T1000 (cell line): ENCODE measurements at places on chromosomes 11 and 22.

DNA sequence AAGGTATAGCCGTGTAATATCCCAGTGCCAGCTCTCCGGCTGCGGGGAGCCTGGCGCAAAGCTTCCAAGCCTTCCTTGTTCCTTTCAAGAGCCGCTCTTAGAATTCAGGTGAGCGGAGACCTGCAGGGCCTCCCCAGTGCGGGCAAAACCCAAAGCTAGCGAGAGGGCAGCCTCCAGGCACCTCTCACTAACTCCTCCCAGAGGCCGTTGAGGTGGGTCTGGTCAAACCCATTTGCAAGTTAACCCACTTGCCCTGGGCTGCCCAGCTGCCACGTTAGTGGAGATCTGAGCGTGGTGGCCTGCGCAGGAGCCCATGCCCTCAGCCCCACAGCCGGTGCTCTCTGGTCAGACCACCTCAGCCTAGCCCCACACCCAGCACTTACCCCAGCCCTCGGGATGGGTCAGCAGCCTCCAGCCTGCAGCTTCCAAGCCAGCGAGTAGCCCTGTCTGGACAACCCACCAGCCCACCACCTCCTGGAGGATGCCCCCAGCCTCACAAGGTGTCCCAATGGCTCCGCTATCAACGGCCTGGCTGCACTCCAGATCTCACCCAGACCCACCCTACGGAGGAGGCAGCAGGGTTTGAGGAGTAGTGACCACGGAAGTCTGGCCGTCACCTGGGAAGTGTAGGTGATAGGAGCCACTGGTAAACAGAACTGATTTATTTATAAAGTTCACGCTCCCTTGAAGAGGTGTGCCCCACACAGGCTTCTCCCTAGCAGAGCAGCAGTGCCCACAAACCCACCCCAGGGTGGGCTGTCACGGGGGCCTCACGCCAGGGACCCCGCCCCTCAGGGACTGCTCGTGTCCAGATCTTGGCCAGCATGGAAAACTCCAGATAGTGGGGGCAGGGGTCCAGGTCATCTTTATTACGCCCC is 2.3 kb downstream of the ASCL2 start:
- DNase-seq = no peak

DNA sequence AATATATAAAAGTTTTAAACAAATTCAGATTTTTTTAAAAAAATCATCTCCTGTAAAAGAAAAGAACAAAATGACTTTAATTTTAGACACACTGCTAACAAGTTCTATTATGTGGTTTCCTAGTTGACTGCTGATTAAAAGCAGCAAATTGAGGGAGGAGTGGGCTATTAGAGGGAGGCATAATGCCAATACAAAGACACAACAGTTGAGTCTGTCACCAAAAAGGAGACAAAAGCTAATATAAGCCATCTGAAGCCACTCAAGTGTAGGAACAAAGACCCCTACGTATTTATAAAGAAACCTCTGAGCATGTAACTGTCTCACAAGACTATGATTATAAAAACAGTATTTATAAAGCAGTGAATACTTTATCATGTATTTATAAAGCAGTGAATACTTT is 28.6 kb downstream of the TMEM123 start:
- no peak for DNase-seq

- no peak for DNase-seq
These were observed 126.1 kb upstream of the SLC5A12 start for GRCh38 chr11:26847977-26848376.

- no peak for DNase-seq
These were observed 190.4 kb downstream of the MN1 start for GRCh38 chr22:27610863-27611786.

GRCh38 chr11:112706863-112707262 is 254.4 kb upstream of the NCAM1 start:
- DNase-seq = no peak

DNA sequence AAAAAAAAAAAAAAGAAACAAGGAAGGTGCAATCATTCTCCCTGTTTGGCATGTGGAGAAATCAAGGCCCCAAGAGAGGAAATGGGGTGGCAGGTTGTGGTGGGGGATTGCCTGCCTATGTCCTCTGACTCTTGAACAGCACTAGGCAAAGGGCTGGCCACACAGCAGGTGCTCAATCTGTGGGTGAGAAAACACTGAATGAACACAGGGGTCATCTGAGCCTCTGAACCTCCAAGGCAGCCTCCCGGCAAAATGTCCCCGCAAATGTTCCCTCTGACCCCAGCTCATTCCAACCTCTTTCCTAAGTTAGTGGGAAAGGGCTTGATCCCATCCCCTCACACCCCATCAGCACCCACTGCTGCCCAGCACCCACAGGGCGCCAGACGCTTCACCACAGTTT is 4.6 kb downstream of the PLA2G6 start:
- no peak for DNase-seq

GRCh38 chr22:20264614-20265452 is 3.3 kb downstream of the RTN4R start:
- DNase-seq = no peak

DNA sequence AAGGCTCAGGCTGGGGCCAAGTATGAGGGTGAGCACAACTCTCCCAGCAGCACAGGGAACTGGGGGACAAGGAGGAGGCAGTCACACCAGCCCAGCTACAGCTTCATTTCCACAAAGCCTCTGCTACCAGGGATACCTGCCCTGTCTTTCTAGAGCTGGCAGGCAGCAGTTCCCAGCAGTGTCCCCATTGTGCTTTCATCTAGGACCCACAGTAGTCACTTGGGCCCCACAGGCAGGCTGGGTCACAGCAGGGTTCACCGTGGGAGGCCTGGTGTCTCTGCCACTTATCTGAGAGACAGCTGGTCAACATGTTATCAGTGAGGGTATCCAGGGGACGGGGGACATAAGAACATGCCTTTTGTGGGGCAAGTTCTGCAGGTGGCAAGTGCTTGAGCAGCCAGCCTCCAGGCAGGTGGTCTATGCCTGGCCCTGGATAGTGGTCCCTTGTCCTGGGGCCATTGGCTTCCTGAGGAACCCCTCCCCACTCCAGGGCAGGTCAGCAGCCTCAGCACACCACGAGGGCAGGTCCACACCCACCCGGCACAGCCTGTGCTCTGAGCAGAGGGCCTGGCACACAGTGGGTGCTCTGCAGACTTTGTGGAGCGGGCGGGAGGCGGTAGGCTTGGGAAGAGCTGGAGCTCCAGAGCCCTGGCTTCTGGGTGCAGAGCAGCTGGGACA is 29.9 kb downstream of the GNAZ start:
- DNase-seq = no peak

- DNase-seq = no peak
These were observed 14.2 kb downstream of the ARRB1 start for GRCh38 chr11:75337195-75337654.

- DNase-seq = no peak
These were observed 7.4 kb downstream of the COMMD9 start for GRCh38 chr11:36281850-36282249.

GRCh38 chr11:96015906-96016565 is 92.1 kb upstream of the MTMR2 start:
- no peak for DNase-seq

- no peak for DNase-seq
These were observed 222.2 kb downstream of the C11orf87 start for GRCh38 chr11:109644152-109644551.

DNA sequence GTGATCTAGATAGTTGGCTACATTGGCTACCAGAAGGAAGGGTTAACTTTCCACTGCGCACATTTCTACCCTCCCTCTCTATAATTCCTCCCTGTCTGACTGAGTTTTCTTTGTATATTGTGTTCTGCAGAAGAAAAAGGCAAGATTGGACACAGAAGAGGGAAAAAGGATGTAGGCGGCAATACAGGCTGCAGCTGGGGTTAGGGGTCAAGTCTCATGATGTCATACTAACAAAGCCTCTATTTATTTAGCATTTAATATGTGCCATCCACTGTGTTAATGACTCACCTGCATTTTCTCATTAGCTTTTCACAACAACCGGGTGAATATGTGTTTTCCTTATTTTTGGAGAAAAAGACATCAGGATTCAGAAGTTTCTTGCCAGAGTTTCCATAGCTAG is 2.0 kb downstream of the FAM83F start:
- no peak for DNase-seq

GRCh38 chr22:38314051-38314932 is 2.9 kb downstream of the CSNK1E start:
- no peak for DNase-seq

DNA sequence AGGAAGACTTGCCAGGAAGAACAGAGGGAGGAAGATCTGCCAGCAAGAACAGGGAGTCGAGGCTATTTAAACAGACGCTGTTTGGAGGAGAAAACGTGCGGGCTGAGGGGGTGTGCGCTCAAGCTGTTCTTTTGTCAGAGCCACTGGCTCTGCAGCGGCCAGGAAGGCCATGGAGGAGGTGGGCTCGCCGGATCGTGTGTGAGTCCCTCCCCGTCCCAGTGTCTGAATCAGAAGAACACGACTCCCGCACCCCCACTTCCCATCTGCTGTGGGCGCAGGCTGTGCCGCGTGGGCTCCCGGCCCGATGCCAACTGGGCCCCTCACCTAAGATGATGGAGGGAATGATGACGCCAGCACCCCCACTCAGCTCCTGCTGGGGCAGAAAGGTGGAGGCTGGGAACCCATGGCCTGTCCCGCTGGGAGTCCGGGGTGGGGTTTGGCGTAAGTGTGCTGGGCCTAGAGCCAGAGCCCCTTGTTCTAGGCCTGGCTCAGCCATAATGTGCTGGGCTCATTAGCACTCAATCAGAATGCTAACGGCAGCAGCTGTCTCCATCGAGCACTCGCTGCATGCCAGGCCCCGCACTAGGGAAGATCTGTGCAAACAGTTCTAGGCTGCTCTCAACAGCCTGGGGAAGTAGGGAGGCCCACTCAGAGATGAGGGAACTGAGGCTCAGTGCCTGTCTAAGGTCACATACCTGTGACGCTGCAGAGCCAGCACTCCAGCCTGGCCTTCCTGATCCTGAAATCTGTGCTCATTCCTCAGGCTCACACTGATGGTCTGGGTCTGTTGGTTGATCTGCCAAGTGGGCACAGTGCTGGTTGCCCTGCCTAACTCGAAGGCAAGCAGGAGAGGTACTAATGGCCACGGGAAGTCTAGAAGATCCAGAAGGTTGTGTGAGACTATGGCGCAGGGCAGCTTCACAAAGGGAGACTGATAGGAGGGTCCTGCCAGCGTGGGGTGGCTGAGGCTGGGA is 11.5 kb downstream of the NPTXR start:
- DNase-seq = no peak

DNA sequence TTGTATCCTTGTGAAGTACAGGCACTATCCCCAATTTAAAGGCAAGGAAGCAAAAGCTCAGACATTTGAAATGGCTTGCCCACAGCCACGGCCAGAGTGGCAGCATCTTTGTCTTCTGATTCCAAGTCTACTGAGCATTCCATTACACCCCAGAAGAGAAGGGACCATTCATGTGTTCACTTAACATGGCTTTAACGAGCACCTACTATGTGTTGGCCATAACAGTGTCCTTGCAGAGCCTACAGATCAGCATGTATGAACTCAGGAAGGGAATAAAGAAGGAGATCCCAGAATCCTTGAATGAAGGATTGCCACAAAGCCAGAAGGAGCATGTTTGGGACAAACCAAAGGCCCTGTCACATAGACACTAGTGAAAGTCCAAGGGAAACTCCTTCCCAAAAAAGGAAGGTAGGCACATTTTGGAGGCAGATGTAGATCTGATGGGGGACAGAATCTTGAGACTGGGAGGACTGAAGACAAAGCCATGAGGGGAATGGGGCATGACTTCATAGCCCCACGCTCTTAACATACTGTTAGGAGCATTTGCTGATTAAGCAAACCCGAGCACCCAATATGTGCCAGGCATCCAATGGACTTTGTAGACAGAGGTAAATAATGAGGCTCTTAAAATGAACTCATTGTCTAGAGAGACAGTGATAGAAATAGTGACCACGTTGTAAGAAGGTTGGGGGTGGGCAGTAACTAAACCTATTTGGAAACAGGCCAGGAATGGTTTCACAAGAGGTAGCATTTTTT is 54.9 kb downstream of the P4HA3 start:
- no peak for DNase-seq

DNA sequence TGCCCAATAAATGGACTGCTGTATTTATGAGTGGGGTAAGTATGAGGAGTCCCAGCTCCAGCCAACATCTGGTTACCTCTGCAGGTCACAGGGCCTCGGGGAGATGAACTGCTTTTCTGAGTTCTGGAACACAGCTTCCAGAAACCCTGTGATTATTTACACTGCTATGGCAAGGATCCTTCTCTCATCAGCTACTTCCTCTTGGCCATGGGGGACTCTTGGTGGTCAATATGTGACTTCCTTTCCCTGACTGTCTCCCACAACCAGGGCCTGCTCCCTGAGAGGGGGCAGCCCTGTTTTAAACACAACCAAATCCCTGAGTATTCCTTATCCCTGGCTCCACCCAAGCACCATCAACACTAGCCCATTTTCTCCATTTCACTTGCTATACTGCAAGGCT is 10.0 kb downstream of the RHOG start:
- DNase-seq = no peak

DNA sequence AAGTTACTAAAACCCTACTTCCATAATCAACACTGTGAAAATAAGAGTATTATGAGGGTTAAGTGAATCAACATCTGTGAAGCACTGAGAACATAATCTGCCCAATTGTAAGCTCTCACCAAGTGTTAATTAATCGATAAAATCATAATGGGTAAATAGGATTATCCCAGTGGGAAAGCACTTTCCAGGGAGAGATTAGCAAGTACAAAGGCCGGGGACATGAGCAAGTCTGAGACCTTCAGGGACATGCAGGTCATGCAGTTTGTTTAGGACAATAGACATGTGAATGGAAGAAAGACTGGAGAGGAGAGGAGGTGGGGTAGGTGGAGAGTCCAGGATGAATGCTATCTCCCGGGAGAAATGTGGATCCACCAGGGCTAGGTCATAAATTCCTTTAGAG is 57.8 kb upstream of the FIBIN start:
- no peak for DNase-seq

DNA sequence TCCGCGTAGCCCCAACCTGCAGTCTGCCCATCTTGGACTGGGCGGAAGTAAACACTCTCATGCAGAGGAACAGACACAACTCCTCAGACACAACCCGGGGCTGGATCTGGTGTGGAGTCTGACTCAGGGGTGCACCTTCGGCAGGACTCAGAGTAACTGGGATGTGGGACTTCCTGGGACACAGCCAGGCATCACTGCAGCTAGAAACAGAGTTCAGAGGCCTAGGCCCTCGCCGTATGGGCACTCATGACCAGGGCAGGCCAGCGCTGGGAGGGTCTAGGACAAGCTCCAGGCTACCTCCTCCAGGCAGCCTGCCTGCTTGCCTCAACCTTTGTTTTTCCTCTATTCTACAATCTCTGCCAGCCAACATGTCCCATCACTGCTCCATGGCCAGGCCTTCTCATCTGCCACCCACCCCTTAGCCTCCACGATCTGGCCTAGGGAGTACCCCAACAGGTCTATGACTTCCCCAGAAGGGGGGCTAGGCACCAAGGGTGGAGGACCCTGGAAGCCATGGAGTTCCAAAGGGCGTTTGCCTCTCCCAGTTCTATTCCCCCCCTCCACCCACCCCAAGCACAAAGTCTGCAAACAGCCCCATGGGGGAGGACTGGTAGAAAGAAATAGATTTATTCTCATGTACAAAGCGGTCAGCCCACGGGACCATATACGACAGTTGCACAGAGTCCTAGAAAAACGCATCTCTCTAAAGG is 98.5 kb downstream of the PDE2A start:
- DNase-seq = no peak
